ENCODE measurements at places on chromosomes 7 and 10.

DNA sequence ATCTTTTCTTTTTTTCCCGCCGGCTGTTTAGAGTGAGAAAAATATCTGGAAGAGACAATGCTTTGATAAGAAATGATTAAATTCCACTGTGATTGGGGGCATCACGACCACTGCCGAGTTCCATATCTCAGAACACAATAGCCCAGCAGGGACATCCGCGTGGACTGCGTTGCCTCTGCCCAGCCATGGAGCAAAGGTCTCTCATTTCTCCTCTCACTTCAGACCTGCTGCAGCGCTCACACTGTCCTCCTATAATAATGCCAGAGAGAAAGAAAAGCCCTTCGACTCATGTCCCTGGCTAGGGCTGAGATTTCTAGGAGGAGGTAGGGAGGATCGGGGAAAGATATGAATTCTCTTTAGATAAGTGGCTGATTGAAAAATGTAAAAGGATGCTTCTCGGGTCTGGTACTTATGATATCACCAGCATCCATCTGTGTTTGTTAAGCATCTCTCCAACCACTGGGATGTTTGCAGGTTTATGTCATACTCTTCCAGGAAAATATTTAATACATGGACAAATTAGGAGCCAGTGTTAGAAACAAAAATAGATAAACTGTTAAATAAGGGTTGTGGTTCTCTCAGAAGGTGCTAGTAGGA is 472.9 kb upstream of the AKR1E2 start:
- no peak overlapping the region for H3K27ac ChIP-seq
- H3K27me3 ChIP-seq: peaks cover 32% of the 10 kb centered on the region
- peaks cover 15% of the 10 kb centered on the region for H3K4me1 ChIP-seq
- DNase-seq: no peak
- no peaks in the 10 kb centered on the region for H3K36me3 ChIP-seq
- no peak overlapping the region for H3K4me3 ChIP-seq

GRCh38 chr10:88800152-88801125 is 2.1 kb upstream of the LIPM start:
- H3K4me3 ChIP-seq: no peak overlapping the region
- no peaks in the 10 kb centered on the region for H3K36me3 ChIP-seq
- peaks cover 13% of the 10 kb centered on the region for H3K27me3 ChIP-seq
- DNase-seq: no peak
- peak overlapping the region; percentile 8 for H3K27ac ChIP-seq
- peaks cover 12% of the 10 kb centered on the region for H3K4me1 ChIP-seq

DNA sequence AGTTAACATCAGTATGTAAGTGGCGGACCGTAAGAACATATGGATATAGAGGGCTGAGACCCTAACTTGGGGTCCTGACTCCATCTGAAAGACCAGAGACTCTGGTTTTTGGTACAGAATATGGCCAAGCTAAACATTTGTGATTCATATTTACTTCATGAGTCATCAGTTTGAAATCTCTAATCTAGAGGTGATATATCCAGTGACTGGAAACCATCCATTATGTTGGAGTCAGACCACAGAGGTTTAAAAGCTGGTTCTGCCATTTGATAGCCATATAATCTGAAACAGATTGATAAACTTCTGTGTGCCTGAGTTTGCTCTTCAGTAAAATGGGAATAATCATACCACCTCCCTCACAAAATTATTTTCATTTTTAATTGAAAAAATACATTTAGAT is 505.3 kb downstream of the SORCS3 start:
- no peak overlapping the region for H3K4me3 ChIP-seq
- no peaks in the 10 kb centered on the region for H3K27me3 ChIP-seq
- no peaks in the 10 kb centered on the region for H3K36me3 ChIP-seq
- no peaks in the 10 kb centered on the region for H3K4me1 ChIP-seq

GRCh38 chr10:100802607-100803006 is 57.2 kb downstream of the PAX2 start:
- H3K36me3 ChIP-seq: no peaks in the 10 kb centered on the region
- peaks cover 83% of the 10 kb centered on the region for H3K27me3 ChIP-seq
- no peak overlapping the region for H3K27ac ChIP-seq
- no peaks in the 10 kb centered on the region for H3K4me1 ChIP-seq
- no peak overlapping the region for H3K4me3 ChIP-seq

GRCh38 chr7:1421020-1421790 is 38.1 kb downstream of the MICALL2 start:
- H3K27ac ChIP-seq: no peak overlapping the region
- H3K4me1 ChIP-seq: peaks cover 23% of the 10 kb centered on the region
- H3K36me3 ChIP-seq: no peaks in the 10 kb centered on the region
- no peak for DNase-seq
- H3K27me3 ChIP-seq: peaks cover 16% of the 10 kb centered on the region

DNA sequence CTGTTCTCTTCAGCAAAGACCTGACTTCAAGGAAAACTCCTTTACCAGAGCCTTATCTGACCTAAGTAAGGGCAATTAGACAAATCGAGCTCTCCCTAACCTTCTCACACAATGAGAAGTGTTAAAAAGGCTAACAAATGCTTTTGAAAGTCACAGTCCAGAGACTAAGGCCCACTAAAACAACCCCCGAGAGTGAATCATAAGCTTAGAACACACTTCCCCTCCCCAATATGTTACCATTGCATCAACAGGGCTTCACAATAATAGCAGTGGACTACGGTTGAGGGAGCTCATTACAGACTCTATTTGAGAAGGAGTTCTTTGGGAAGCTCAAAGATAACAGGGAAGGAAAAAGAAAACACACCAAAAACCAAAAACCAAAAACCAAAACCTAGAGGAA is 28.6 kb upstream of the ZEB1 start:
- DNase-seq: no peak
- H3K4me1 ChIP-seq: peaks cover 7% of the 10 kb centered on the region
- H3K27ac ChIP-seq: no peak overlapping the region
- H3K27me3 ChIP-seq: no peaks in the 10 kb centered on the region
- H3K4me3 ChIP-seq: no peak overlapping the region

- no peak overlapping the region for H3K4me3 ChIP-seq
- H3K36me3 ChIP-seq: peaks cover 4% of the 10 kb centered on the region
- no peak overlapping the region for H3K27ac ChIP-seq
- no peaks in the 10 kb centered on the region for H3K27me3 ChIP-seq
Observed at GRCh38 chr7:105680505-105681187, 99.4 kb upstream of the EFCAB10 start.

GRCh38 chr7:67348171-67348570 is 351.5 kb downstream of the TYW1 start:
- H3K27ac ChIP-seq: no peak overlapping the region
- DNase-seq: no peak
- H3K4me3 ChIP-seq: no peak overlapping the region
- peaks cover 4% of the 10 kb centered on the region for H3K4me1 ChIP-seq

DNA sequence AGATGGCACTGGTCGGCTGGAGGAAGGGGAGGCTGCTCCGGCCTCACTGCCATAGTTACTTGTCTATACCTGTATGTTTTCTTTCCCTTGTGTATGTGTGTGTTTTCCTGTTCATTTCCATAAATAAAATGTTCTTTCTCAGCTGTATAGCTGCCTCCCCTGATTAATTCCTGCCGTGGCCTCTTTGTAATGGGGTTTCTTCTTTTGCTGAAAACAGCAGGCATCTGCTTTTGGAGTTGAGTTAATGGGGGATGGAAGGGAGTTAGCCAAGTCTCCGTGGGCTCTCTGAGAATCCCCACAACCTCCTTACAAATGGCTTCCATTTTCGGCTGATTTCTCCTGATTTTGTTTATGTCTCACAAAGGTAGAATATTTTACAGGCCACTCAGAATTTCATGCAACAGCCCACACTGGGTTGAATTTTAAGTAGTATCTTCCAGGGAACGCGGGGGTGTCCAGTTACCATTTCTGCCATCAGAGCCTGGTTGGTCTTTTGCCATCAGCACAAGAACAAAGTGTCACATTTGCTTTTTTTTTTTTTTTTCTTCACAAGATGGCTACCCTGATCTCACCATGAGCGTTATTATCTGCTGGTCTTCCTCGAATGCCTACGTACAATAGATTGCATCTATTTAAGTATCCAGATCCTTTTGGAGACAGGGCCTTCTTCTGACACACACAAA is 88.1 kb upstream of the NRP1 start:
- no peak overlapping the region for H3K27ac ChIP-seq
- peaks cover 43% of the 10 kb centered on the region for H3K27me3 ChIP-seq
- no peak overlapping the region for H3K4me3 ChIP-seq
- no peak for DNase-seq
- no peaks in the 10 kb centered on the region for H3K4me1 ChIP-seq
- no peaks in the 10 kb centered on the region for H3K36me3 ChIP-seq

GRCh38 chr10:131849591-131850382 is 51.0 kb upstream of the PPP2R2D start:
- no peak overlapping the region for H3K4me3 ChIP-seq
- H3K27me3 ChIP-seq: peaks cover 3% of the 10 kb centered on the region
- no peak overlapping the region for H3K27ac ChIP-seq
- no peaks in the 10 kb centered on the region for H3K36me3 ChIP-seq
- H3K4me1 ChIP-seq: no peaks in the 10 kb centered on the region
- DNase-seq: peak; percentile 15

DNA sequence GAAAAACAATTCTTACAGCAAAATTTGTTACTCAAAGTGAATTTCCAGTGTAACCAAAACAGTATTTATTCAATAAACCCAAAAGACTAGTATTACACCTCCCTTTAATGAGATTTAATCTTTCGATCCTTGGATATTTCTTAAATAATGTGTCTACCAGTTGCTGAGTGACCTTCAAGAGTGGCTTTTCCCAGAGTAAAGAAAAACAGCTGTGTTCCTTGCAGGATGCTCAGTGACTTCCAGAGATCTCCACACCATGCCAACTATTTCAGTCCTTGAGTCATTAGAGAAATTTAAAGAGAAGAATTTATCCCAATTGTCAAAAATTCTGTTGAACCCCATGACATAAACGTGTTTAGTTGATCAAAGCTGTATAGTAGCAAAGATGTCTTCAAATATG is 44.0 kb downstream of the IMMP2L start:
- no peaks in the 10 kb centered on the region for H3K27me3 ChIP-seq
- DNase-seq: no peak
- peaks cover 64% of the 10 kb centered on the region for H3K36me3 ChIP-seq
- H3K27ac ChIP-seq: no peak overlapping the region
- H3K4me1 ChIP-seq: peaks cover 5% of the 10 kb centered on the region

- DNase-seq: no peak
- no peaks in the 10 kb centered on the region for H3K36me3 ChIP-seq
- H3K4me1 ChIP-seq: no peaks in the 10 kb centered on the region
- H3K27me3 ChIP-seq: no peaks in the 10 kb centered on the region
- H3K4me3 ChIP-seq: no peak overlapping the region
Observed at GRCh38 chr7:14020339-14020900, 31.0 kb upstream of the ETV1 start.

GRCh38 chr10:4934391-4934987 is 28.7 kb upstream of the AKR1C1 start:
- no peak overlapping the region for H3K27ac ChIP-seq
- H3K27me3 ChIP-seq: no peaks in the 10 kb centered on the region
- no peak for DNase-seq
- no peaks in the 10 kb centered on the region for H3K4me1 ChIP-seq
- no peak overlapping the region for H3K4me3 ChIP-seq
- no peaks in the 10 kb centered on the region for H3K36me3 ChIP-seq

- H3K27me3 ChIP-seq: no peaks in the 10 kb centered on the region
- DNase-seq: no peak
- H3K4me1 ChIP-seq: peaks cover 42% of the 10 kb centered on the region
- H3K27ac ChIP-seq: peak overlapping the region; percentile 100
- H3K36me3 ChIP-seq: peaks cover 45% of the 10 kb centered on the region
Observed at GRCh38 chr10:12042409-12042796, 206 bp downstream of the UPF2 start.

- no peaks in the 10 kb centered on the region for H3K36me3 ChIP-seq
- no peak overlapping the region for H3K27ac ChIP-seq
- no peak overlapping the region for H3K4me3 ChIP-seq
- peaks cover 4% of the 10 kb centered on the region for H3K4me1 ChIP-seq
Observed at GRCh38 chr7:30984359-30985107, 20.8 kb downstream of the GHRHR start.

Measured in activated T-cell treated with anti-CD3 and anti-CD28 coated beads, Interleukin-2, amount 50 U/mL, for 24 hours (primary cell).